ENCODE measurements at places on chromosomes 7 and 10. TPM values are rescaled to one million over a fixed set of nuclear protein-coding genes. Genes with fewer than 3 reads are reported as not detected.
A peak's percentile ranks its signal among the peaks of the same experiment; 100 is the strongest.

The STEAP1B gene
- polyA plus RNA-seq: 0.32 TPM

The CLRN3 gene
- not detected for polyA plus RNA-seq

- no peak overlapping the region for H3K27ac ChIP-seq
- no peaks in the 10 kb centered on the region for H3K27me3 ChIP-seq
- H3K36me3 ChIP-seq: no peaks in the 10 kb centered on the region
- DNase-seq: no peak
- H3K4me1 ChIP-seq: peaks cover 24% of the 10 kb centered on the region
Measured at GRCh38 chr10:7314170-7314569, 96.7 kb downstream of the SFMBT2 start.

DNA sequence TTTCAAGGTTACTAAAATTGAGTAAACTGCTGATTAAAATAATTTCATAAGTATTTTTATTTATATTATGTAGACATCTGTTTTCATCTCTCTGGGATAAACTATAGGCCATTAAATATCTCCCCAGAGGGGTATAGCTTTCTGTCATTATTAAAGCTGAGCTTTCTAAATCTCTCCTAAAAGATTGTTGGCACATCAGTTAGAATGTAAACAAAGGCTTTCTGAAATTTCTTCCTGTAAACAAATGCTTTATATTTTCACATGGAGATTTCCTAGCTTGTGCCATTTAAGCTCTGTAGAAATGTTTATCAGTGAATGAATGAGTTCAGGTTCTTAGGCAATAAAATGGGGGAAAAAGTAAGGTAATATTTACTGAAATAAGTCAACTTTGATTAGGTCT, 35.7 kb downstream of the PPP1R9A start:
- DNase-seq: no peak
- no peak overlapping the region for H3K4me3 ChIP-seq
- H3K27me3 ChIP-seq: no peaks in the 10 kb centered on the region

GRCh38 chr7:137687556-137688265, 159.1 kb downstream of the DGKI start:
- H3K4me1 ChIP-seq: no peaks in the 10 kb centered on the region
- no peaks in the 10 kb centered on the region for H3K36me3 ChIP-seq
- H3K27ac ChIP-seq: no peak overlapping the region
- H3K27me3 ChIP-seq: no peaks in the 10 kb centered on the region
- H3K4me3 ChIP-seq: no peak overlapping the region

DNA sequence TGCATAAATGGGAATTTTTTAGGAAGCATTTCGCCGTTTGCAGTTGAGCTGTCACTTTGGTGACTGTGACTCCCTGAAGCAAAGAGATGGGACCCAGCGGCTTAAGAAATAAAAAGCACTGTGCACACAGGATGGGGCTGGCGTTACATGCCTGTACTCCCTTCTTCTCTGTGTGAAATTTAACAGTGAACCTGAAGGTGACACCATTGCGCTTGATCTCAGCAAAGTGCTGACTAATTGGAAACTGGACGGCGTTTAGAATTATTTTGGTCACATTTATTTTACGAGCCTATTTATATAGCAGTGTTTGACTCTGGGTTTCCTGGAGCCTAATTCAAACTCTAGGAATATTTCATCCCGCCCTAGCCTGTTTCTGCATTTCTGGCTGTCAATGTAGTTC, 146.2 kb downstream of the PAXIP1 start:
- H3K4me3 ChIP-seq: no peak overlapping the region
- no peak for DNase-seq
- no peaks in the 10 kb centered on the region for H3K36me3 ChIP-seq
- H3K27me3 ChIP-seq: no peaks in the 10 kb centered on the region

The CALHM2 gene
- polyA plus RNA-seq: 12.1 TPM

DNA sequence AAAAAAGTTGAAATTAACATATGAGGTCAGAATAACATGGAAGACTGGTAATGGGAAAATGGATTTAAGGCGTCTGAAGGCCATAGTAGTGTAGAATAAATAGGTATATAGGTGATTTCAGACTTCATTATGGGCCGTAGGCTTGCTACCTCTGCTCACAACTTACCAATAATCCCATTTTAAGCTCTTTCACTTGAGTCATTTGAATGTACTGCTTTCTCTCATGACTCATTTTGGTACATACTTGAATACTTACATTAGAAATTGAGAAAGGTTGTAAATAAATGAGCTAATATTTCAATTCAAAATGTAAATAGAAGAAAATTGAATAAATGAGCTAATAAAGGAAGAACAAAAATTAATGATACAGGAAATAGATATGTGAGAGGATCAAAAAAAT, 42.2 kb upstream of the NEUROD6 start:
- no peak overlapping the region for H3K27ac ChIP-seq
- H3K27me3 ChIP-seq: no peaks in the 10 kb centered on the region
- H3K4me3 ChIP-seq: no peak overlapping the region
- H3K4me1 ChIP-seq: no peaks in the 10 kb centered on the region
- no peaks in the 10 kb centered on the region for H3K36me3 ChIP-seq

The PSPH gene
- polyA plus RNA-seq: 5.1 TPM

The OR13A1 gene
- polyA plus RNA-seq: 0.04 TPM

GRCh38 chr7:34544621-34545020, 113.4 kb upstream of the NPSR1 start:
- no peak overlapping the region for H3K4me3 ChIP-seq
- no peaks in the 10 kb centered on the region for H3K27me3 ChIP-seq
- no peak for DNase-seq

- H3K27ac ChIP-seq: no peak overlapping the region
- no peak for DNase-seq
- H3K4me3 ChIP-seq: no peak overlapping the region
- H3K4me1 ChIP-seq: no peaks in the 10 kb centered on the region
- H3K36me3 ChIP-seq: no peaks in the 10 kb centered on the region
- H3K27me3 ChIP-seq: peaks cover 13% of the 10 kb centered on the region
Measured at GRCh38 chr10:131770946-131771633, 129.7 kb upstream of the PPP2R2D start.

GRCh38 chr7:28767356-28767755, 190.8 kb downstream of the TRIL start:
- no peaks in the 10 kb centered on the region for H3K4me1 ChIP-seq
- H3K27me3 ChIP-seq: no peaks in the 10 kb centered on the region
- H3K4me3 ChIP-seq: no peak overlapping the region
- no peak overlapping the region for H3K27ac ChIP-seq
- no peak for DNase-seq

GRCh38 chr10:89861584-89862301, 160.4 kb downstream of the KIF20B start:
- no peaks in the 10 kb centered on the region for H3K4me1 ChIP-seq
- H3K36me3 ChIP-seq: no peaks in the 10 kb centered on the region
- H3K27ac ChIP-seq: no peak overlapping the region
- no peak for DNase-seq
- no peak overlapping the region for H3K4me3 ChIP-seq
- H3K27me3 ChIP-seq: no peaks in the 10 kb centered on the region

GRCh38 chr7:140675726-140676125, 3.0 kb downstream of the ADCK2 start:
- no peaks in the 10 kb centered on the region for H3K27me3 ChIP-seq
- H3K27ac ChIP-seq: no peak overlapping the region
- H3K36me3 ChIP-seq: peaks cover 21% of the 10 kb centered on the region
- H3K4me3 ChIP-seq: no peak overlapping the region
- no peak for DNase-seq

DNA sequence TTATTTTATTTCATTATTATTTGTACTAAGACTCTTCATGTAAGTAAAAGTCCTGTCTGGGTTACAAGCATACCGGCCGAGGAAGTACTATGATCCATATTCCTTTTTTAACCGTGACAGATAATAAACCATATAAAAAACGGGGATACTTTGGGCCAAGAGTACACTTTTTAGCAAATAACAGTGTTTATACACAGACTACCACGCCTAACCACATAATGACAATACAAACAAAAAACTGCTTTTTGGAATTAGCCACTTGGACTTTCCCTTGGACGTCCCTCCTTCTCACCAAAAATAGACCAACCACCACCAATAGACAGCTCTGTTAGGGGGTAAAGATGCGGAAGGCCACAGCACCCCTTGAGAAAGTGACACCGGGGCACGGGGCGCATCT, 800 bp downstream of the MINDY3 start:
- H3K36me3 ChIP-seq: no peaks in the 10 kb centered on the region
- no peak for DNase-seq
- peak overlapping the region; percentile 78 for H3K4me3 ChIP-seq
- no peaks in the 10 kb centered on the region for H3K27me3 ChIP-seq

GRCh38 chr7:127252778-127253280, at the start of gene GRM8:
Gene GRM8 (minus strand): TSS chr7:127252941.
- peak within 1 kb of the TSS; percentile 56 for H3K4me3 ChIP-seq
- no peaks in the 10 kb centered on the region for H3K36me3 ChIP-seq
- H3K27me3 ChIP-seq: peaks cover 68% of the 10 kb centered on the region
- peaks cover 24% of the 10 kb centered on the region for H3K4me1 ChIP-seq

- H3K36me3 ChIP-seq: no peaks in the 10 kb centered on the region
- DNase-seq: no peak
- no peak overlapping the region for H3K27ac ChIP-seq
- no peaks in the 10 kb centered on the region for H3K27me3 ChIP-seq
- peaks cover 7% of the 10 kb centered on the region for H3K4me1 ChIP-seq
- no peak overlapping the region for H3K4me3 ChIP-seq
Measured at GRCh38 chr7:106480161-106480579, 180.8 kb downstream of the CCDC71L start.
